ENCODE measurements at places on chromosomes 2 and 18.

DNA sequence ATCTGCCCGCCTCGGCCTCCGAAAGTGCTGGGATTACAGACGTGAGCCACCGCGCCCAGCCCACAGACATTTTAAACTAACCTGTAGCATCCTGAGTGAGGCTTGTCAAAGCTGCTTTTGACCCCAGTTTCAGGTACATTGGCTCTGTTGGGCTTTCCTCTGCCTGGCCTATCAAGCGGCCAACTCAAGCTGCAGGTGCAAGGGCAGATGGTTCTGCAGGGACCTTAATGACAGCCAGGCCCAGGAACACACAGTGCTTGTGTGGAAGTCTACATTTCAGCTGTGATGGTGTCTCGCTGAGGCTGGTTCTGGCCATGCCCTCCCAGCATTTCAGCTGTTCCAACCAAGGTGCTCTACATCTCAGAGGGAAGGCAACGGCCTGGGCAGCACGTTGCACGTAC lies 18.4 kb downstream of the INPP4A start:
- DNase-seq = no peak

GRCh38 chr2:30693821-30694281 lies 113.4 kb downstream of the CAPN13 start:
- no peak for DNase-seq

- DNase-seq = peak; percentile 86
Observed at GRCh38 chr2:181790716-181791649, 100.5 kb upstream of the ITPRID2 start.

DNA sequence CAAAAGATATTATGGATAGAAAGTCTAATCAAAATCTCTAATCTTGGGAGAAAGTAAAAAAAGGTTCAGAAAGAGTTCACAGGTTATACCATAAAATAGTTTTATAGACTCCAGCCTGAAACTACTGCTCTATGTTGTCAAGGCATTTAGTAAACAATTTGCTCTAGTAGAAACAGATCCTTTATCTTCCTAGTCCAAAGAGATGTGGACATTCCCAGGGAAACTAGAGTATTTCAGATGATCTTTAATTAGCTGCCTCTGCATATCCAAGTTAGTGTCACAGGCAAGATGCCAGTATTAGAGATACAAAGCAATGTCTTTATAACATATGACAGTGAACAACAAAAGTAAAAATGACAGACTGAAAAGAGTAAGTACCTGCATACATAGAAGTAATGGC lies 708.6 kb downstream of the CCDC85A start:
- peak; percentile 46 for DNase-seq

DNA sequence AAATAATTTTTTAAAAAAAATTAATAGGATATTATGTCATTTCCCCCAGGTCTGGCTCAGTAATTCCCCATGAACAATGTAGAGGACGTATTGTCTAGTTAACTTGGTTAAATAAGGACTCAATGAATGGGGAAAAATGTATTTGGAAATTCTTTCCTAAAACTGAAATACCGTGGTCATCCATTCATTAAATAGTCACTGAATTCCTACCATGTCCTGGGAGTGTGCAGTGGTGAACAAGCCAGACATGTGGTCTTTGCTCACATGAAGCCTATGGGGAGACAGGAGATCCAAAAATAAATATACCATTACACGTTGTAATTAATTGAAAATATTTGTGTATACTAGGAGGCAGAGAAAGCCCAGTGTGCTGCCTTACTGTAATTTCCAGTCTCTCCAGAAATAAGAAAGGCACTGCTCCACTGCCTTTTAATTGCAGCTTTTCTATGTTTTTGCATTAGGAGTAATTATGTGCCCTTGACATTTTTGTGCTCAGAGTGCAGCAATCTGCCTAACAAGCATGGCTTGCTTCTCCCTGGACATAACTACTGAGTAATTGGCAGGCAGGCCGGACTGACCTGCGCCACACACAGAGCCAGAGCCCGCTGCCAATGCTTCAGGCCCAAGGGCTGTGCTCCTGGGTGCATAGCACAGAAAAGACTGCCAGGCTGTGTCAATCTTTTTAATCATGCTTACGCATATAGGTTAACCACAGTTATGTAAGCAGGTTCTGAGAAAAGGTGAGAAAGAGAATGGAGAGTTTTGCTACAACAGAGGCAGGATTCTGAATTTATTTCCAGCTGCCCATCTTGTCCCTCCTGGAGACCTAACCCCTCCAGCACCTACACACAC lies 22.2 kb upstream of the TTC39C start:
- peak; percentile 72 for DNase-seq

DNA sequence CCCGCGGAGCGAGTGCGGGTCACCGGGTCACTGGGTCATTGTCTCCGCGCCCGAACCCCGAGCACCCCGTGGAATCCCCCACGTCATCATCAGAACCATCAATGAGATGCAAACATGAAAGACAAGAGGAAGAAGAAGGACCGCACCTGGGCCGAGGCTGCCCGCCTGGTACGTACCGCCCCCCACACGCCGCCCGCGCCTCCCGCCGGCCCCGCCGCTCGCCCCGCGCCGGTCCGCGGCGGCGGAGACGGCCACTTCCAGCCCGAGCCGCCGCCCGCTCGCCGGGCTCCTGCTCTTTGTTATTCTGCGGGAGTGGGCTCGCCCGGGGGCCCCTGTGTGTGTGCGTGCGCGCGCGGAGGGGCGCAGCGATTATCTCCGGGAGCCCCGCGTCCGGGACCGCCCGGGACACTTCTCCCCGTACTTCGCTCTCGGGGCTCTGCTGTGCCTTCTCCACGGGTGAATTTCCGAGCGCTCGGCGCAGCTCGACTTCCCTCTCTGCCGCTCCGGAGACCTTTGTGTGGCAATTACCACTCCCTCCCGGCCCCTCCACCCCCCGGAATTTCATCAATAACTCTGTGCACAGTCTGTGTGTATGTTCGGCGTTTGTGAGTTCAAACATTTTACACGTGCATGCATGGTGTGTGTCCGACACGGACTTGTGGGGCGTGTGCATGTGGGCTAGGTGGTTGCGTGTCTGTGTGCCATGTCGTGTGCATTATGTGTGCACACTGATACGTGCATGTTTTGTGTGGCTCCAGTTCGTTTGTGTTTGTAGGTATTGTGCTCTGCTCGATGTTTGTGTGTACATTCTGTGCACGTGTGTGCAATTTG lies 714 bp downstream of the ASXL3 start:
- DNase-seq = no peak

All from AG10803 (cell line).